Glutamatergic neuron (in vitro differentiated cells): ENCODE measurements at places on chromosomes 6 and 20. TPM values are rescaled to one million over a fixed set of nuclear protein-coding genes. Genes with fewer than 3 reads are reported as not detected.
A peak's percentile ranks its signal among the peaks of the same experiment; 100 is the strongest.

DNA sequence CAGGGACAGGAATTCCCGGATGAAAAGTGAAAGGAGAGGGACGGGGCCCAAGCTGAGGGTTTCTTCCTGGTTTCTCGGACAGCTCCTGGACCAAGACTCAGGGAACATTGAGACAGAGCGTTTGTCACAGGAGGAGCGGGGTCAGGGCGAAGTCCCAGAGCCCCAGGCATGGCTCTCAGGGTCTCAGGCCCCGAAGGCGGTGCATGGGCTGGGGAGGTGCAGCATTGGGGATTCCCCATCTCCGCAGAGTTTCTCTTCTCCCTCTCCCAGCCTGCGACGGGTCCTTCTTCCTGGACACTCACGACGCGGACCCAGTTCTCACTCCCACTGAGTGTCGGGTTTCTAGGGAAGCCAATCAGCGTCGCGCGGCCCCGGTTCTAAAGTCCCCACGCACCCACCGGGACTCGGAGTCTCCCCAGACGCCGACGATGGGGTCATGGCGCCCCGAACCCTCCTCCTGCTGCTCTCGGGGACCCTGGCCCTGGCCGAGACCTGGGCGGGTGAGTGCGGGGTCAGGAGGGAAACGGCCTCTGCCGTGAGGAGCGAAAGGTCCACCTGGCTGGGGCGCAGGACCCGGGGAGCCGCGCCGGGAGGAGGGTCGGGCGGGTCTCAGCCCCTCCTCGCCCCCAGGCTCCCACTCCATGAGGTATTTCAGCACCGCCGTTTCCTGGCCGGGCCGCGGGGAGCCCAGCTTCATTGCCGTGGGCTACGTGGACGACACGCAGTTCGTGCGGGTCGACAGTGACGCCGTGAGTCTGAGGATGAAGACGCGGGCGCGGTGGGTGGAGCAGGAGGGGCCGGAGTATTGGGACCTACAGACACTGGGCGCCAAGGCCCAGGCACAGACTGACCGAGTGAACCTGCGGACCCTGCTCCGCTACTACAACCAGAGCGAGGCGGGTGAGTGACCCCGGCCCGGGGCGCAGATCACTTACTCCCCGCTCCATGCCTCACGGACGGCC, 54.6 kb upstream of the POLR1H start:
- DNase-seq, result peak; percentile 24
- no peak overlapping the region for H3K27ac ChIP-seq
- H3K27me3 ChIP-seq, result peaks cover 15% of the 10 kb centered on the region

The HIVEP1 gene
- total RNA-seq, result 37.1 TPM

The FOXF2 gene
- total RNA-seq, result 0.71 TPM

The TAPBP gene
- total RNA-seq, result 4.7 TPM
